ENCODE measurements at places on chromosomes 2 and 18.

- DNase-seq = no peak
These were observed 101.0 kb downstream of the EVA1A start for GRCh38 chr2:75459565-75460310.

- DNase-seq = no peak
These were observed 671.9 kb upstream of the SOX11 start for GRCh38 chr2:5020116-5020875.

- DNase-seq = no peak
These were observed 312.4 kb upstream of the MC4R start for GRCh38 chr18:60684843-60685513.

DNA sequence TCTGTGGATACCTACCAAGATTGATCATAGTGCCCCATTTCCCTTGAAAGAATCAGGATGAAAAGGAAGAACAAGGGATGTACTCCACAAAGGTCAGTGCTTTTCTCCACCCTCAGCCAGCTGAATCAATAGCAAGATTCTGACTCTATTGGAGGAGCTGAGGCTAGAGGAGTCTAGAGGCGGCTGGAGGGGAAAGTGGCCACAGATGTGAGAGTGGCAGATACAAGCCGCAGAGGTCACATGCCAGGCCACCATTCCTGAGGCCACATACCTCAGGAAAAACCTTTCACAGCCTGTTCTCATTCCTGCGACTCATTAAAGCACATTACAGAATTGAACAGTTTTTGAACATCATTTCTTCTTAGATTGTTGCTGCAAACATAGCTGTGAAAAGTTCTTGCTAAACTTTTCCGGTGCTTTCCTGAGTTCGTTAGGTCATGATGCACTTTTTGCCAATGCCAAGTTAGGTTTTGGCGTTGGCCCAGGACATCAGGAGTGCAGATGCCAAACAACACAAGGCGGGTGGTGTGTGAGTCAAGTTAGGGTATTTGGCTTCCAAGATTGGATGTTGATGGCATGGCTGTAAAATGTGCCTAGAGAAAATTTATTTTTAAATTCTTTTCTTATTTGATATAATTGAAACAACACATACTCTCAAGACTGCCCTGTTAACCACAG, 160.7 kb upstream of the SP5 start:
- no peak for DNase-seq

- no peak for DNase-seq
These were observed 2.6 kb downstream of the BZW1 start for GRCh38 chr2:200814276-200814815.

- DNase-seq = no peak
These were observed 37.8 kb upstream of the ATP6V1B1 start for GRCh38 chr2:70897977-70898226.

DNA sequence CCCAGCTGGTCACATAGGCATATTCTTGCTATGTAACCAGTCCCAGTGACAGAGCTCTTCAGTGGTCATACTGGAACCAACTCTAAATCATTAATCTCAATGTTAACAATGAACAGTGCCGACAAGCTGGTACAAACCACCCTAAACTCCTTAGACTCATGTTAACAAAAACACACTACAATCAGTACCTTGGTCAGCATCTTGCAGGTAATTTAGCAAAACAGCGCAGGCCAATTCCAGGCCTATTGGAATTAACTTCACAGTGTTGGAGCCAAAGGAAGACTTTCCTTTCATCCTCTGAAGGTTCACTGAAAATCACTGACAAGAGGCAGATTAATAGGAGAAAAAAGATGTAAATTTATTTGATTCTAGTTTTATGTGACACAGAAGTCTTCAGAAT, 396.4 kb downstream of the PIK3C3 start:
- DNase-seq = no peak

DNA sequence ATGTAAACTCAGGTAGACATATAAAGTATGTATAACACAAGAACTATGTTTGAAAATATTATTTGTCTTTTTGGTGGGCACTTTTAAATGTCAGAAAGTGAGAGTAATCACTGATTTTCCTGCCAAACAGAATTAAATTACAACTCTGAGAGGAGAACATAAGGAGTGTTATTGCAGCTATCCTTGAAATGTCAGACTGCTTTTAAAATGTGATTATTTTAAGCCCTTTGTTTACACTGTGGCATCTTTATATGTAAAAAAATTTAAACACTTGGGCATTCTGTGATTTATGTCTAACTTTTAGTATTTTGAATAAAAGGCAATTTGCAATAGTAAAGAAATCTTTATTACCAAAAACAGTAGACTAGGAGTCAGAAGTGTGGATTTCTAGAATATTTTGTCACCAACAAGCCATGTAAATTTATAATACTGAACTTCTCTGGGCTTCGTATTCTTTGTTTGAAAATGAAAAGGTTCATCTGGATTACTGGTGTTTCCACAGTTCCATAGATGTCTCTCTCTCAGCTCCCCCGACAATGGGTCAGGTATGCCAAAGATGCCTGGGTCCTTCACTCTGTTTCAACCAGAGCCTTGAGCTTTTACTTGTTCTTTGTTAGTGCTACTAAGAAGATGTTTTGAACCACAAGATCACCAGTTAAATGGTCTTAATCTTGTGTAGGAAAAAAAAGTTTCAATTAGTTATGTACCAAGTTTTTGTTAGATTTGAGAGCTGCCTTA, 38.8 kb downstream of the GULP1 start:
- DNase-seq = no peak

GRCh38 chr2:220374282-220374681, 746.9 kb downstream of the SLC4A3 start:
- no peak for DNase-seq

DNA sequence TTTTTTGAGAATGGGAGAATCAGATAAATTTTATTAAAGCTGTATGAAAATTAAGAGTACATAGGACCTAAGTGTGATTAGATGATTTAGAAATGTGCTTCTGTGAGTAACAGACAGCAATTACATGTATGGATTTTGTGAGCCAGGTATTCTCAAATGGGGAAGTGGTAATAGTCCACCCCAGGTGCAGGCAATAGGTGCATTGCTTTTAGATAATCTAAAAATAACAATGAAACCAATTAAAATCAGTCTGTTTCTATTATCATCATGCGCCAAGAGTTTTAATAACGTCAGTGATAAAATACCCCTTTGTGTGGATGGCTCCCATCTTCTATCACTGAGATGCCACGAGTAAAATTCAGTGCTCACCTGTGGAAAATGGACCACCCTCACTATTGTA, 265.3 kb downstream of the RNF144A start:
- DNase-seq = no peak

- no peak for DNase-seq
These were observed 140.0 kb upstream of the ST6GAL2 start for GRCh38 chr2:107025869-107026380.

- DNase-seq = no peak
These were observed 90.3 kb downstream of the PTPN4 start for GRCh38 chr2:119849838-119850565.

DNA sequence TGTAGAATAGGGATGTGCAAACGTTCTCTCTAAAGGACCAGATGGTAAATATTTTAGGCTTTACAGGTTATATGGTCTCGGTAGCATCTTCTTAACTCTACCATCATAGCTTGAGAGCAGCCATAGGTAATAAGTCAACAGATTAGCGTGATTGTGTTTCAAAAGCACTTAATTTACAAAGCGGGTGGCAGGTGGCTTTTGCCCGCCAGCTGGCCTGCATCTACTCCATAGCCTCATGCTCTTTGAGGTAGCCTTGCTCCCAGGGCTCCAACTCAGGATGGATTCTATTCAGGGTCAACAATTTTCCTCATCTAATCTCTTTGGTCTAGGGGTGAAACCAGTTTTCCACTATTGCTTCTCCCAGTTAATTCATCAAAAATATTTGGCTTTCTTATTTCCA, 5.0 kb upstream of the ATP9B start:
- DNase-seq = no peak

GRCh38 chr18:54284981-54285785, 15.9 kb downstream of the POLI start:
- DNase-seq = peak; percentile 41
